ENCODE measurements at places on chromosomes 4 and X.

DNA sequence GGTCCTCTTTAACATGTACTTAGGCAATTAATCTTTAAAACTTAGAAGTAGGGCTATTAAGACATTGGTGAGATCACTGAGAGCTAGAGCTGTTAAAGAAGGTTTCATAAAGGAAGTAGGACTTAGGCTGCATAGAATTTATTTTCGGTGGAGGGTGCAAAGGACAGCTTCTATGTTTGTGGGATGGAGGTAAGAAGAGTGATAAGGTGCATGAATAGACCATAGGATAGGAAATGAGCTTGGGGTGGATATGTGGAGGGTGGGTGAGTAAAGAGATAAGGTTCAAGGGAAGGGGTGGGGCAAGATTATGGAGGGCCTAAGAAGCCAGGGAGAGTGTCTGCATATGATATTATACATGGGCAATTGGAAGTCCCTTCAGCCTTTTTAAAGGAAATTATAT, 15.9 kb downstream of the RTL9 start:
- DNase-seq: no peak

GRCh38 chrX:13387666-13388494, 68.0 kb upstream of the ATXN3L start:
- DNase-seq: peak; percentile 79

DNA sequence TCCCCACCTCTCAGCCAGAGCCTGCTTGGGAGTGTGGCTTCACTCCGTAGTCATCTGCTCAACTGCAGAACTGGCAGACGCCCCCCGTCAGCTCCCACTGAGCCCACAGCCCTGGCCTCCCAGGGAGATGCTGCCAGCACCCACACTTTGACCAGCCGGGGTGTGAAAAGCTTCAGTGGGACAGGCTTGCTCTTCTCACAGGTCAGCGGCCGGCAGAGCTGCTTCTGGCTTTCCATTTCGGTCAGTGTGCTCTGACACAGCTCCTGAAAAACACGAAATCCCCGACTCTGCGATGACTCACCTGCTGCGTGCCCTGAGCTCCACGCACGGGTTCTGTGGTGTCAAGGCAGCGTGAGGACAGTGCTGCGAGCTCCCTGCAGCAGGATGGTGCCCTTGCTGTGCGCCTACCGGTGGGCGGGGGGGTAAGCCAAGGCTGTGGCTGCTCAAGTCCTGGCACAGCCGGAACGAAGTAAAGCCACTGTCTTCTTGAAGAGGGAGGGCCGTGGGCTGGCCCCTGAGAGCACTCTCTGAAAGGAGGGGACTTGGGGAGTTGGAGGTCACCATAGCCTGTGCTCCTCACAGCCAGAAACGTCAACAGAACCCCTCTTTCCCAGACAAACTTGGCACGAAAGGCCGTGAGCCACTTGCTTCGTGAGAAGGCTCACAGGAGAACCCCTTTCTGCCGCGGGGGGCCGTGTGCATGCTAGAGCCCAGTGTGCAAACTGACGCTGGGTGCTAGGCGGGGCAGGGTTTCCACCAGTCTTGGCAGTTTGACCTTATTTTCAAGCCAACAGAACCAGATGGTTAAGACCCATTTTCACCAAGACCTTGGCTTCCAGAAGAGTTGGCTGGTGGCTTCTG, 23.6 kb downstream of the NOP14 start:
- no peak for DNase-seq

GRCh38 chr4:95388911-95389310, 159.9 kb downstream of the UNC5C start:
- DNase-seq: no peak

GRCh38 chr4:860561-860960, 34.6 kb upstream of the CPLX1 start:
- no peak for DNase-seq

GRCh38 chr4:26942871-26943270, 82.2 kb downstream of the STIM2 start:
- DNase-seq: no peak

GRCh38 chrX:96683997-96684338, 674 bp upstream of the DIAPH2 start:
- DNase-seq: no peak

GRCh38 chr4:130393642-130394041, 1297.7 kb downstream of the C4orf33 start:
- DNase-seq: no peak

- no peak for DNase-seq
Measured at GRCh38 chr4:170801771-170802170, 712.0 kb upstream of the AADAT start.

- DNase-seq: no peak
Measured at GRCh38 chr4:11341337-11342043, 87.2 kb downstream of the HS3ST1 start.

- DNase-seq: no peak
Measured at GRCh38 chr4:42671431-42672194, 14.7 kb upstream of the ATP8A1 start.

GRCh38 chr4:56689201-56689969, 8.3 kb upstream of the HOPX start:
- no peak for DNase-seq

GRCh38 chrX:16491461-16491860, 158.5 kb upstream of the S100G start:
- DNase-seq: no peak

- no peak for DNase-seq
Measured at GRCh38 chr4:661231-661630, 12.8 kb downstream of the ATP5ME start.

GRCh38 chr4:19300213-19300612, 951.5 kb upstream of the SLIT2 start:
- no peak for DNase-seq

GRCh38 chr4:88219099-88219498, 60.7 kb upstream of the ABCG2 start:
- DNase-seq: peak; percentile 76

GRCh38 chrX:17567821-17568220, 169.5 kb upstream of the SCML1 start:
- DNase-seq: no peak

DNA sequence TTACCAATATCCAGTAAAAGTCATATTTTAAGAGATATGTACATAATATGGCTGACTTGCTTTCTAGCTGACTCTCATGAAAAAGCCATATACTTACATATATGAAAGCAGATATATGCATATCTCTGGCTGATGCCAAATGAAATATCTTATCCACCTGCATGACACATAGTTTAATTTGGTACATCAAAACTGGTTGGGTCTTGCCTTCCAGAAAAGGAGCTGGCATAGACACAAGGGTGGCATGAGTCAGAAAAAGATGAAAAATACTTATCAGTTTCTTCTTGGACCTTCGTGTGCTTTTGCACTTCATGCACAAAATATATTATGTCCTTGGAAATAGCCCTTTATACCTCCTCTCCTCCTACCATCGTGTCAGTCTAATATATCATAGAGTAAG, 32.1 kb downstream of the TIGD4 start:
- DNase-seq: no peak

GRCh38 chr4:153809307-153809706, 20.4 kb upstream of the SFRP2 start:
- DNase-seq: no peak

DNA sequence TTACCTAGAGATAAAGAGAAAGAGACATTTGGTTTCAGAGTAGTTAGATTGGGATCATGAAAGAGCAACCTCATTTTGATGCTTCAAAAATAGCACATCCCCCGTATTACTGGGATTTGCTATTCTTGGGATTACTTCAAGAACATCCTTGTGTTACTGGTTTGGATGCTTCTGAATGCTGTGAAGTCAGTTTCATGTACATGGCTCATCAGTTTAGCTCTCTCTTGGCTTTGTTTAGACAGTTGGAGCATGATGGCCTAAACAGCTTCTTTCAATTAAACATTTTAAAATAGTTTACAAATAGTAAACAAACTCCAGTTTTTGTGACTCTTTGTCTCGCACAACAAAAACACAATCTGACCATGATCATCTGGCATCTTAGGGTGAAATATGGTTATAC, 23.9 kb downstream of the HTT start:
- no peak for DNase-seq

GRCh38 chr4:123889507-123889906, 492.9 kb downstream of the SPRY1 start:
- DNase-seq: no peak

DNA sequence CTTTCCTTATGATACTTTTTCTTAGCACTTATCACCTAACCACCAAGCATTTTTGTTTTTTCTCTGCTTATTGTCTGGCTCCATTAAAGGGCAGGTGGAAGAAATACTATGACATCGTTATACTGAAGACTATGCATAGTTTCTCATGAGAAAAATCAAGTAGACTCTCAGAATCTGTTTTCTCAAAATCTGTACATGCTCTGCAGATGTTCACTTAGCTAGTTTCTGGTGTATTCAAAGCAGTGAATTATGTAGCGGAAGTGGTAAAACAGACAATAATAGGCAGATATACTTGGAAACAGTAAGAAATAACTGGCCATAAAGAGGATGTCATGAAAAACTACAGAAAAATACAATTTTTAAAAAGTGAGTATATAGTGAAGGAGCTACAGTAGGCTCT, 146.0 kb downstream of the STIM2 start:
- no peak for DNase-seq

GRCh38 chr4:104758574-104758973, 263.9 kb upstream of the CXXC4 start:
- no peak for DNase-seq

- DNase-seq: no peak
Measured at GRCh38 chrX:9462456-9462855, 2.4 kb upstream of the TBL1X start.

- no peak for DNase-seq
Measured at GRCh38 chr4:175951794-175952193, 113.8 kb upstream of the WDR17 start.

DNA sequence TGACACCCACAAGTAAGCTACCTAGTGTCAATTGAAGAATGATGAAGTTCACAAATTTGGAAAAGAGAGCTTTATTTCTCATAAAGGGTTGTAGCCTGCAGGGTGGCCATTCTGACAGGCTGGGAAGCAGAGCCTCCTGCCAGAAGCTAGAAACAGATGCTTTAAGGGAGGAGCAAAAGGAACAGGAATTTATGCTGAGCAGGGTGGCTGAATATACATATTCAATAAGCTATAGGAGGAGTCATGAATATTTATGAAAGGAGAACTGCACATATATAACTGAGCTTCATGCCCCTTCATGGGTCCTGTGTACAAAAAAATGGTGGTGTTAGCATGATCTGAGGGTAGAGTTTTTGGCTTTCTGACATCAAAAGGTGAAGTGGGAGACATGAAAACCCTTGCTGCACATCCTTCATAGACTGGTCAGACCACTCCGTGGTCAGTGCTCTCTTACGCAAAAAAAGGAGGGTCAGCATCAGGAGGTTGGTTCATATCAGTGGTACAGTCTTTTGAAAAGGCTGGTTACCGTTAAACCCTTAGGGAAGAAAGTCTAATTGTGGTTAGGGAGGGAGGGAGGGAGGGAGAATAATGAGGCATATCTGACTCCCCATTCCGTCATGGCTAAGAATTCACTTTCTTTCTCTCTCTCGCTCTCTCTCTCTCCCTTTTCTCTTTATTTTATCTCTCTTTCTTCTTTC, 121.4 kb downstream of the LUZP4 start:
- DNase-seq: no peak

- peak; percentile 9 for DNase-seq
Measured at GRCh38 chr4:161252520-161253141, 911.2 kb downstream of the FSTL5 start.

- DNase-seq: no peak
Measured at GRCh38 chrX:19721726-19722370, 165.6 kb downstream of the SH3KBP1 start.

DNA sequence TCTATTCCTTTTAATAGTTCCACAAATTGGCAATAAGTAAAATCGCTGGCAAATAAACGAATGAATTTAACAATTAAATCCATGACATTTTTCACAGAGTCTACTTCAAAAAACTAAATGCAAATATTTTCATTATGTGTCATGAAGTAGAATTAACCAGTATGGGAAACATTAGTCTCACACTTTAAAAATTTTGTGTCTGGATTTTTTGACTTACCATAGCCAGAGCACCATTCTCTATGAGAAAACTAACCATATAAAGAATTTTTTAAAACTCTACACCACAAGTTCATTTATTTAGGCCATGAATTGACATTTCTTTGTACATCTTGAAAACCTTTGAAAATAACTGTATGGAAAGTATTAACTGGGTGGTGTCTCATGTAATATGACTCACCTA, 41.2 kb downstream of the PRDM5 start:
- no peak for DNase-seq

DNA sequence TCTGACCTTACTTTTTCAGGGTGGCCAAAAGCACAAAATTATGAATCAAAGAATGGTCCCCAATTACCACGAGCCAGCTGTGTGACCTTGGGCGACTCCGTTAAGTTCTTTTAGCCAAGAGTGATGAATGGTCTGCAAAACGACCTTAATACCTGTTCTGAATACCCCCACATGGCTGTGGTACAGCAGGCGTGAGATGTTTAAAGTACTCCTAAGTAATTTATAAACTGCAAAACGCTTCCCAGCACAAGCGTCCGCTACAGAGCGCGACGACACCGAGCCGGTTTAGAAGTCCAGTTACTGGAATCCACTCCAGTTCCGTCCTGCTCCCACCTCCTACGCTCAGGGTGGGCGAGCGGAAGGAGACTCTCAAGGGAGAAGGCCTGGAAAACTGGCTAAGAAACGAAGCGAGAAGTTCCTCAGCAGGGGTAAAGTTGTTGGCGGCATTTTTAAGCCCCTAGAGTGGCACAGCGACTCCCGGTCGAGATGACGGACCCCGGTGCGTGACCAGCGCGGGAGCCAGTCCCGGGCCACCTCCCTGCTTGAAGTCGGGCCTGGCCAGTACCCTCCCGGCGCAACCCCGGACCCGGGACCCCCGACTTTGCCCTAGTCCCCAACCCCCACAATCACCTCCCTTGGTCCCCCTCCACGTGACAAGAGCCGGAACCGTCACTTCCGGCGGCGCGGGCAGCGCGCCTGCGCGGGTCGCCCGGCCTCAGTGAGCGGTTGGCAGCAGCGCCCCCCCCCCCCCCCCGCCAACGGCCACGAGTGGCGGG, 659 bp upstream of the BMP2K start:
- peak; percentile 86 for DNase-seq

GRCh38 chr4:3296651-3297050, 3.8 kb downstream of the RGS12 start:
- DNase-seq: no peak

- no peak for DNase-seq
Measured at GRCh38 chr4:121455285-121455684, 74.5 kb upstream of the QRFPR start.
